PC-9 (cell line): ENCODE measurements at places on chromosomes 2 and 18.

- no peak overlapping the region for H3K4me3 ChIP-seq
- no peaks in the 10 kb centered on the region for H3K27me3 ChIP-seq
- no peak for DNase-seq
- no peaks in the 10 kb centered on the region for H3K36me3 ChIP-seq
These were observed 40.4 kb downstream of the SH2D6 start for GRCh38 chr2:85458601-85459563.

DNA sequence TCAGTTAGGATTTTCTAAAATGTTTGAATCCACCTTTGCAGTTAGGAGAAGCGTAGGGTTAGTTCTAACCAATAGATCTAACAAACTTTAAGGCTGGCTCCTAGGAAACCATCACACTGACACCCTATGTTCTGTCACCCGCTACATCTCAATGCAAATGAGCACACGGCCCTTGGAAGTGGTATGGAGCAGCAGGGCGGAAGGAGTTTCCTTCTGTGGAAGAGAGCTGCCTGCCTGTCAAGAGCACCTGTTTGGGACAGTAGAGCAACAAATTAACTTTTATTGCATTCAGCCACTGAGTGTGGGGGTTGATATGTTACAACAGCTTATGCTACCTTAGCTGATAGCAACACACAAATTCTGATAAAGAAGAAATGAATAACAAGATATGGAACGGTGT lies 306.9 kb upstream of the RAB6C start:
- no peaks in the 10 kb centered on the region for H3K4me1 ChIP-seq
- no peak for DNase-seq
- no peak overlapping the region for H3K4me3 ChIP-seq

GRCh38 chr2:133651861-133652260 lies 83.6 kb upstream of the NCKAP5 start:
- H3K4me3 ChIP-seq = no peak overlapping the region
- no peak for DNase-seq
- no peaks in the 10 kb centered on the region for H3K36me3 ChIP-seq
- no peak overlapping the region for H3K27ac ChIP-seq
- H3K27me3 ChIP-seq = peaks cover 11% of the 10 kb centered on the region; the same call in 1 of the 2 replicates
- H3K4me1 ChIP-seq = no peaks in the 10 kb centered on the region

GRCh38 chr2:148124271-148124670 lies 103.4 kb downstream of the MBD5 start:
- no peak overlapping the region for H3K27ac ChIP-seq
- no peak for DNase-seq
- no peak overlapping the region for H3K4me3 ChIP-seq
- no peaks in the 10 kb centered on the region for H3K4me1 ChIP-seq

DNA sequence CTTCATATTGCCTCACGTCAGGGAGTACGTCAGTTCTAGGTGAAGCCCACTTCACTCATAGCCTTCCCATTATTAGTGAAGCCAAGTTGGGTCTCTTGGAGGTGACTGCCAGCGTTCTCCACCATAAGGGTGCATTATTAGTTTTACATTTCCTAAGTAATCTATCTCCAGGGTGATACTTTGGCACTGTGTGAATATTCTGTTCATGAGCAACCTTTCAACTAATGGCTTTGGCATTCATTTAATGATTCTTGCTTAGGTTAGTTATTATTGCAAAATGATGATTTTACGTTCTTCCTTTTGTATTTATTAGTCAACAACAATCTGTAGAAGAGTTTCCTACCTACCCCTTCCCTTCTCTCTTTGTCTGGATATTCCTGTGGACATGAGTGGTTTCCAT lies 97.5 kb downstream of the MAP4K4 start:
- peaks cover 23% of the 10 kb centered on the region for H3K36me3 ChIP-seq
- DNase-seq = no peak
- no peaks in the 10 kb centered on the region for H3K27me3 ChIP-seq
- peaks cover under 1% of the 10 kb centered on the region for H3K4me1 ChIP-seq

- no peak overlapping the region for H3K27ac ChIP-seq
- no peaks in the 10 kb centered on the region for H3K4me1 ChIP-seq
- DNase-seq = no peak
- H3K36me3 ChIP-seq = no peaks in the 10 kb centered on the region
- no peak overlapping the region for H3K4me3 ChIP-seq
These were observed 237.3 kb downstream of the CALCRL start for GRCh38 chr2:187210726-187211125.

DNA sequence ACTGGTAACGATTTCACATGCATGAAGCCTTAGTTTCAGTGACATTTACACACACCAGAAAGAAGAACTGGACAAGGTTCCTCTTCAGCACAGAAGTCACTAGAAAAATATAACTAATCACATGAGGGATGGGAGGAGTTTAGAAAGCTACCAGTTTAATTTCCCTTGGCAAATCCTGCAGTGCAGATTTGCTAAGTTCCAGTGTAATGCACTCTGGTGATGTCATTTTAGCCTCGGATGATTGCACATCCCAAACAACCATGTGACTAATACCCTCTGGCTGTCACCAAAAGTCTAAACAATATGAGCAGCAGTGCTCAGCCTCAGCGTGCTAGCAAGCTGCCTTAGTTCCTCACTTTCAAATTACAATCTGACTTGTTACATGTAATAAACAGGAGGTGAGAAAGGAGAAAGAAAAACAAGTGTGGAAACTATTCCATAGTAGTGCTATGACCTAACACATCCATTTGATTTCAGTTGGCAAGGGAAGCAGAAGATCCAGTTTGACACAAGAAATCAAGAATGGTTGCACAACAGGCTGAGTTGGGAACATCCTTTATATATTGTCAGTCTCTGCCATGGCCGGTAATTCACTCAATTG lies 35.3 kb upstream of the PPP1CB start:
- no peaks in the 10 kb centered on the region for H3K36me3 ChIP-seq
- peak; percentile 96 for DNase-seq
- peaks cover 69% of the 10 kb centered on the region for H3K4me1 ChIP-seq
- peak overlapping the region; percentile 90 for H3K27ac ChIP-seq

DNA sequence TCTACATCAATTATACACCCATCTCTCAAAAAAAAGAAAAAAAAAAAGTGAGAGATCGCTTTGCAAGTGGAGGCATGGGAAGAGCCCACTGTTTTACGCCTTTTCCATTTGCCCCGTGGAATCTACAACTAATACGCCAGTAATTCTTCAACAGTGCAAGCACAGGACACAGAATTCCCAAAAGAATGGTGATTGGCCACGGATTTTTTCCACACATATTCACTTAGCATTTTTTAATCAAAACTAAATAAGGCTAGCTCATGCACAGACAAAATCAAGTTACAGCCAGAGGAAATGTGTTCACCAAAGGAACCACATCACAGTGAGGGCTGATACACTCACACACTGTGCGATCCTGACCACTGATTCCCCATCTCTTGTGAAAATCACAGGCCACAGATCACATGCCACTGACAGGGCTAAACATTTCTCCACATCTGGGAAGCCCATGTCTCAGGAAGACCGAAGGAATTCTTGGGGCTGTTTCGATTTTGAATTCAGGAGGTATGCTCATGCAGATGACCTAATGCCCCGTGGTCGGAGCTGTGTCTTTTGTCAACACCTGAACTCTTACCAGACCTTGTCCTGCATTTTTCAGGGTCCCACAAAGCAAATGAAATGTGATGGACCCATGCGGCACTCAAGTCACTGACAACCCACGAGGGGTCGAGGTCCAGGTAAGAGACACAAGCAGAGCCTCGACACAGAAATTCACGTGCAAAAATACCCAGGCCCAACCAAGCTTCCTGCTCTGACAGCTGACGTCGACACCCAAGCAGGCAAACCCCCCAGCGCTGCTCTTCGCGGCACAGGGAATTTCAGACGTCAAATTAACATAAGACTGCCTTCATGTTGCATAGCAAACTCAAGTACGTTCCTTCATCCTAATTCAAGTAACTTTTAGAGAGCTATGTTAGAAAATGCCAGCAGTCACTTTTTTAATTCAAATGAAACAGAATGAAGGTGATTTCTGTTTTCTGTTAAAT lies 69.6 kb downstream of the ZNF516 start:
- H3K27me3 ChIP-seq = no peaks in the 10 kb centered on the region
- no peak overlapping the region for H3K27ac ChIP-seq
- H3K36me3 ChIP-seq = no peaks in the 10 kb centered on the region
- no peak for DNase-seq

DNA sequence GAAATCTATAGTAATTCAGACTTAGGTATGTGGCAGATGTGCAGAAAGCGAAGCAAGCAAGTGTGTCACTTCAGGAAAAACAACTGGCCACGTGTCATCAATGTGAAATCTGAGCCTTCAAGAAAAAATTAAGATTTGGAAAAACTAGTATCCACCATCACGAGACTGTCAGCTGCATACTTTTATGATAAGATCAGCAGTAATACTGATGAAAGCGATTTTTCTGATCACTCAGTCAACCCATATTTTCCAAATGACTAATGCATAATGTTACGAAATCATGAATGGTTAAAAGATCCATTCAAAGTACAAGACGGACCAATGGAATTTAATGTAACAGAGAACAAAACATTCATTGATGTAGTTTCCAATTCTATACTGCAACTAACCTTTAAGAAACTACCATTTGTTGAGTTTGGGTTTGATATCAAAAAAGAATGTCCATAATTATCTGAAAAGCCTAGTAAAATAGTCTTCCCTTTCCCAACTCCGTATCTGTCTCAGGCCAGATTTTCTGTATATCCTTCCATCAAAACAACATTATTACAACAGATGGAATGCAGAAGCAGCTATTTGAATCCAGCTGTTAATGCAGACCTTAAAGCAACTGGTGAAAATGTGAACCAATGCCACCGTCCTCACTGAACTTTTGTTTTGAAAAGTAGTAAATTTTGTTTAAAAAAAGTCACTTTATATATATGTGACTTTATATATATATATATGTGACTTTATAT lies 17.0 kb upstream of the BCL2 start:
- H3K36me3 ChIP-seq = peaks cover 45% of the 10 kb centered on the region
- H3K27me3 ChIP-seq = no peaks in the 10 kb centered on the region
- peak; percentile 8 for DNase-seq
- H3K4me1 ChIP-seq = peaks cover 21% of the 10 kb centered on the region
- peak overlapping the region; percentile 59 for H3K27ac ChIP-seq

- no peak overlapping the region for H3K27ac ChIP-seq
- no peak for DNase-seq
- no peaks in the 10 kb centered on the region for H3K27me3 ChIP-seq
- no peak overlapping the region for H3K4me3 ChIP-seq
- peaks cover 41% of the 10 kb centered on the region for H3K36me3 ChIP-seq
These were observed 23.7 kb downstream of the NCAPH start for GRCh38 chr2:96359310-96359709.

- no peak for DNase-seq
- H3K4me3 ChIP-seq = no peak overlapping the region
- no peak overlapping the region for H3K27ac ChIP-seq
- H3K4me1 ChIP-seq = no peaks in the 10 kb centered on the region
These were observed 113.0 kb downstream of the CNTNAP5 start for GRCh38 chr2:124138076-124138475.

- H3K27me3 ChIP-seq = no peaks in the 10 kb centered on the region
- no peak overlapping the region for H3K4me3 ChIP-seq
- H3K27ac ChIP-seq = no peak overlapping the region
- H3K36me3 ChIP-seq = no peaks in the 10 kb centered on the region
- no peaks in the 10 kb centered on the region for H3K4me1 ChIP-seq
- no peak for DNase-seq
These were observed 7.3 kb upstream of the VAPA start for GRCh38 chr18:9906481-9906880.

- H3K36me3 ChIP-seq = no peaks in the 10 kb centered on the region
- no peaks in the 10 kb centered on the region for H3K4me1 ChIP-seq
- H3K27ac ChIP-seq = no peak overlapping the region
- no peaks in the 10 kb centered on the region for H3K27me3 ChIP-seq
These were observed 126.0 kb downstream of the ZNF236 start for GRCh38 chr18:76948345-76948744.

DNA sequence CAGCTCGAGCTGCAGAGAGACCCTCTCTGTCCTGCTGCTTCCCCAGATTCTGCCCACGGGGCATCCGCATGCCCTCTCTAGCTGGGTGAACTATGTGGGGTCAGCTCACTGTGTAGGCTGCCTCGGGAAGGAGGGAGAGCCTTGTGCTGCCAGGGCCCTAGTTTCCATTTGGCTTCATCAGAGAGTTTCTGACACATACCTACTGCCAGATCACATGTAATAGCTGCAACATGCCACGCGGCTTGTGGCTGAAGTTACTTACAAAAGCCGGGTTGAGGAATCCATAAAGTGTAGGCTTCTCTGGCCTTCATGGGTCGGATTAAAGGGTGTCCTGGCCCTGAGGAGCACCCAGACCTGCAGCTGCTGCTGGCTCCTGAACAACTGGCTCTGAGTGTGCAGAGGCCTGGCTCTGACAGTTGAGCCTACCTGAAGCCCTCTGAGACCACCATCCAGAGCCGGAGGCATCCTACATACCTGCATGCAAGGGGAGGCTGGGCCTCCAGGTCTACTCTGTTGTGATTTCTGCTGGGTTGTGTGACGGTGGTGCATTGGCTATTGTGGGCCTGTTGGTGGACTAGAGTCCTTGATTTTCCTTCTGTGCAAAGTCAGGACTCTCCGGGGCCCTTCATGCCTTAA lies 130.0 kb downstream of the SH3RF3 start:
- H3K27me3 ChIP-seq = no peaks in the 10 kb centered on the region
- no peak for DNase-seq
- H3K36me3 ChIP-seq = no peaks in the 10 kb centered on the region
- 0 out of 2 replicates have a peak, but pooled peaks cover 11% of the 10 kb centered on the region for H3K4me1 ChIP-seq
- H3K4me3 ChIP-seq = no peak overlapping the region
- no peak overlapping the region for H3K27ac ChIP-seq

DNA sequence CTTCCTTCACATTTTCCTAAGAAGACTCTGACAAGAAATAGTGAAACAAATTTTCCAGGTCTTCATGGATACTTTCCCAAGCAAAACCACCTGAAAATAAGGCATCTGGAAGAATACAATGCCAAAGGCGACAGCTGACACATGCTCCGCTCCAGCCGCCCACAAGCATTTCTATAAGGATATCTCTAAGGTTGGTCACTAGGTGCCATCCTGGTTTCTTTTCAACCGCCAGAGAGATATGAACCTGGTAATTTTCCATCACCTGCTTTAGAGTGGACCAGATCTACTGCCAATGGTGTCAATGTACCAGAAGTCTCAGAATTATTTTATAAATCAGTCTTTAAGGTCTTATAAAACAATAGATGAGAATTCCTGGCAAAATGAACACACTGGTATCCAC lies 97.2 kb downstream of the GAREM1 start:
- H3K27ac ChIP-seq = peak overlapping the region; percentile 97
- no peaks in the 10 kb centered on the region for H3K27me3 ChIP-seq
- H3K36me3 ChIP-seq = no peaks in the 10 kb centered on the region
- peaks cover 73% of the 10 kb centered on the region for H3K4me1 ChIP-seq

- no peaks in the 10 kb centered on the region for H3K27me3 ChIP-seq
- no peaks in the 10 kb centered on the region for H3K4me1 ChIP-seq
- H3K4me3 ChIP-seq = no peak overlapping the region
- DNase-seq = no peak
These were observed 207.6 kb downstream of the SLC8A1 start for GRCh38 chr2:40244251-40244650.

GRCh38 chr18:11669271-11669947 lies 19.7 kb upstream of the GNAL start:
- no peak for DNase-seq
- no peak overlapping the region for H3K4me3 ChIP-seq
- no peaks in the 10 kb centered on the region for H3K36me3 ChIP-seq
- no peaks in the 10 kb centered on the region for H3K4me1 ChIP-seq
- H3K27ac ChIP-seq = no peak overlapping the region
- peaks cover 94% of the 10 kb centered on the region for H3K27me3 ChIP-seq

- no peaks in the 10 kb centered on the region for H3K4me1 ChIP-seq
- no peaks in the 10 kb centered on the region for H3K36me3 ChIP-seq
- no peak for DNase-seq
- no peaks in the 10 kb centered on the region for H3K27me3 ChIP-seq
- H3K4me3 ChIP-seq = no peak overlapping the region
- H3K27ac ChIP-seq = no peak overlapping the region
These were observed 48.8 kb downstream of the TCF4 start for GRCh38 chr18:55539240-55539639.

- no peaks in the 10 kb centered on the region for H3K27me3 ChIP-seq
- no peak overlapping the region for H3K27ac ChIP-seq
- no peaks in the 10 kb centered on the region for H3K4me1 ChIP-seq
- no peak overlapping the region for H3K4me3 ChIP-seq
These were observed 394.4 kb downstream of the LRP1B start for GRCh38 chr2:141736466-141736865.
